Esophagus muscularis mucosa (tissue), 4 donors: ENCODE measurements at places on chromosomes 13 and 19. TPM values are rescaled to one million over a fixed set of nuclear protein-coding genes. Genes with fewer than 3 reads are reported as not detected.

DNA sequence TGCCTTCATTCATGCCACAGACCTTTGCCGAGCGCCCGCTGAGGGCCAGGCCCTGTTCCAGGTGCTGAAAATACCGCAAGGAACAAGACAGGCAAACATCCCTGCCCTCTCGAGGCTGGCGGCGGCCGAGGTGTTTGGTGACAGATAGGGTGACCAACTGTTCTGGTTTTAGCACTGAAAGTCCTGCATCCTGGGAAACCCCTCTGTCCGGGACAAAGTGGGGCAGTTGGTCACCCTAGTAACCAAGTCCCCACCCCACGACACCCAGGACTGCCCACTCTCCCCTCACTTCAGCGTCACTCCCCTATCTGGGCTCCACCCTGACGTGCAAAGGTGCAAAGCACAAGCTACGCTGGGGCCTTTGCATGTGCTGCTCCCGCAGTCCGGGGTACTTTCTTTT, 17.3 kb downstream of the ZBTB7A start:
- no peak for DNase-seq

DNA sequence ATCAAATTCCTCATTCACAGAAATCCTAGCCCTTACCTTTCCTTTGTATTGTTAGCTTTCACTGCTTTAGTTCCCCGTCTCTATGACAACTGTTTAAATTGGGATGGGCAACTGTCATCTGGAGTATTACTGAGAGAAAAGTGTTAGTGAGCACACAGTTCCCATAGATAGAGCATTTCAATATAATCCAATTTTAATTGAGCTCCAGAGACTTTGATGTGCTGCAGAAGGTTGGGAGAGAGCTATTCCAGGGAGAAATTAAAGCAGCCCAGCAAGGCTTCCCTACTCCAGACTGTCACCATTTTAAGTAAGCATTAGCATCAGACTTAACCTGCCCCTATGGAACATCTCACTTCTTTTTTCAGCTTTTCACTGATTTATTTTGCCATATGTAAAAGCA, 55.0 kb upstream of the MAB21L1 start:
- DNase-seq = no peak

The ZFP36 gene
- total RNA-seq = 577 TPM

The SLC7A10 gene
- total RNA-seq = not detected
